NCI-H460 (cell line): ENCODE measurements at places on chromosomes 16 and 17. TPM values are rescaled to one million over a fixed set of nuclear protein-coding genes. Genes with fewer than 3 reads are reported as not detected.

Gene SERPINF2
- 0.09 TPM in 1 of 2 replicates, not detected in the other for total RNA-seq

- no peak for DNase-seq
Measured at GRCh38 chr16:85300406-85300968, 188.2 kb upstream of the CIBAR2 start.

- DNase-seq, result no peak
Measured at GRCh38 chr17:16155536-16155935, 59.8 kb downstream of the NCOR1 start.

DNA sequence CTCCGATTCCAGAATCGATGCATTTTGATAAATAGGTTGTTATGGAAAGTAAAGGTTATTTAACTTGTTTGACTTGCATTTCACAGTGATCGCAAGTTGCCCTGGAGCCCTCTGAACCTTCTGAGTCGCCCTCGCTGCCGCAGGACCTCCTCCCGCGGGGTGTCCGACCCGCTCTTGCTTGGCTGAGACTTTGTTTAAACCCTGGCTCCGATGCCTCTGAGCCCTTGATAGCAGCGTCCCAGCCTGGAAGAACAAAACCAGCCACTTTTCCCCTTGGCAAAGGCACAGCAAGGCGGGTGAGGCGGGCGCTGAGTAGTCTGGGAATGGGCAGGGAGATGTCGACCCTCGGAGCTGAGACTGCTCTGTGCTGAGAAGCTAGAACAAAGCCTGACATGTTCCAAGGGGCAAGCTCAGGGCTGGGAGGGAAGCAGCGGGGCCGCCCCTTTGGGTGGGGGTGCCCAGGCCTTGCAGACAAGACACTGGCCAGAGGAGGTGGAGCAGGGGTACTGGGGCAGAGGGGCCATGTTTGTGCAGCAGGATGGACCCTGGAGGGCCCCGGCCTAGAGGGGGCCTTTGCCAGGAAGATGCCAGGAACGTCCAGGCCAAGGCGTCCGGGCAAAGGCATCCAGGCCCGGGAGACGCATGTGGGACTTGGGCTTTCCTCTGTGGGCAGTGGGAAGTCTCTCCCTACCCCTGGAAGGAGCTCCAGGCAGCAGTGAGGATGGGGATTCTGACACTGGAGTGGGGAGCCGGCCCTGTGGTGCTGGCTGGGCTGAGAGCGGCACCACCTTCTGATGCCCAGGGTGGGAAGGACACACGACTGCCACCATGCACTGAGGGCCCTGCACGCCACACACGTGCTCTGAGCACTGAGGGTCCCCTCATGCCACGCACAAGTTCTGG, 30.3 kb upstream of the CDH15 start:
- DNase-seq, result no peak

- no peak for DNase-seq
Measured at GRCh38 chr17:28331891-28332420, 3.3 kb downstream of the IFT20 start.

- DNase-seq, result no peak
Measured at GRCh38 chr17:41167561-41167960, 460 bp downstream of the KRTAP4-3 start.

DNA sequence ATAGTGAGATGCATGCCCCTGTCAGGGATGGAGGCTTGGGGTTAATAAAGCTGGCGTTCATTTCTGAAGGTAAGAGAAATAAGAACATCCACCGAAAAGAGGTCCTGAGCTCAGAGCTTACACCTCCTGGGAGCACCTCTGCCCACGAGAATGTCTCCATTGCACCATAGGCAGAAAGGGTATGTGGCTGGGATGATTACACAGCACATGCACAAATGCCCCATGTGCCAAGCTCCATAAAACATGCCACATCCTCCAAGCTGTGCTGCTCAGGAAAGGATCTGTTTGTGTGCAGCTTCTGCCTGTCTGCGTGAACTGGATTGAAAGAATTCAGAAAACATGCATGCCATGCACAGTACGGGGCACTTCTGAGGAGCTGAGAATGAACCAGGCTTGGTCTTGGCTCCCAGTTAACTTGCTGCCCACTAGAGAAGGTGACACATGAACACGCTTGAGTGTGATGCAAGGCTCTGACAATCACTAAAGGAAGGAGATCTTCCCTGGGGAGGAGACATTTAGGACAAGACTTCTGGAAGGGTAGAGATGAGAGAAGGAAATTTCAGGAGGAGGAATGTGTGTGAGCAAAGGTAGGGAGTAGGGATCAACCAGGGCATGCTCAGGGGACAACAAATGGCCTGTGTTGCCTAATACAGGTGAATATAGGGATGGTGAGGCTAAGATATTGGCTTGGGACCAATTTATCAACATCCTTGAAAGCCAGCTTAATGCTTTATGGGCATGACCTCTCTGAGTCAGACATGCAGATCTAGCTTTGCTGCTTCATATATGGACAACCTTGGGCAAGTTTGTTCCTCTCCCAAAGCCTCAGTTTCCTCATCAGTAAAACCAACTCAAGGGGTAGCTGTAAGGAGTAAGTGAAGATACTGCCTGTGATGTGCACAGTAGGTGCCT, 32.0 kb upstream of the SMPD3 start:
- no peak for DNase-seq
